Karpas-422 (cell line): ENCODE measurements at places on chromosomes 2 and 18.

DNA sequence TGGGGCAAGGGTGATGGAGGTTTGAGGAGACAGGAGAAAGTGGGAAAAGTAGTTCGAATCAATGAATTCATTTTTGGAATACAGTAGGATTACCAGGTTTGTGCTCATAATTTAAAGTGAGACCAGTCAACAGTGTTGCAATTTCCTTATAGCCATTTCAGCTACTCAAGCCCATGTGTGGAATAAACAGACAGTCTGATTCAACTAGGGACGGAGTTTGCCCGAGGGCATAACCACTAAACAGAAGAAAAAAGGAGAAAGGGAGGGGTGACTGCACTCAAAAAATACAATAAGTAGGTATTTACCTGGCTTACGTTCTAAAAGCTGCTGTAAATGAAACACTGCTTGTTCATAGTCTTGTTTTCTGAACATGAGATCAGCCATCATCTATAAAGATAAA is 55.2 kb downstream of the TTC21B start:
- no peak for DNase-seq

GRCh38 chr2:205734436-205735037 is 52.2 kb downstream of the NRP2 start:
- no peak for DNase-seq

GRCh38 chr2:9234680-9235146 is 28.1 kb downstream of the ASAP2 start:
- no peak for DNase-seq

- no peak for DNase-seq
These were observed 949 bp downstream of the CDC42EP3 start for GRCh38 chr2:37670378-37671008.

- DNase-seq: no peak
These were observed 108.3 kb downstream of the SPTBN1 start for GRCh38 chr2:54564439-54564838.

DNA sequence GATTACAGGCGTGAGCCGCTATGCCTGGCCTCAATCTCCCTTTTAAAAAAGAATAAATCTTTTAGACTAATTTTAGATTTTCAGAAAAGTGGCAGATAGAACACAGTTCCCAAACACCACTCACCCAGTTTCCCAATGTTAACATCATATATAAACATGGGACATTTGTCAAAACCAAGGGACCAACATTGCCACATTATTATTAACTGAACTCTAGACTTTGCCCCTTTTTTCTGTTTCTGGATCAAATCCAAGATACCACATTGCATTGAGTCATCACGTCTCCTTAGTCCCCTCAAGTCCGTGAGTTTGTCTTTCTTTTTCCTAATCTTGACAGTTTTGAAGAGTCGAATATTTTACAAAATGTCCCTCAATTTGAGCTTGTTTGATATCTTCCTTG is 2.4 kb downstream of the C2orf42 start:
- no peak for DNase-seq

GRCh38 chr2:189685540-189686229 is 11.2 kb downstream of the ANKAR start:
- no peak for DNase-seq

DNA sequence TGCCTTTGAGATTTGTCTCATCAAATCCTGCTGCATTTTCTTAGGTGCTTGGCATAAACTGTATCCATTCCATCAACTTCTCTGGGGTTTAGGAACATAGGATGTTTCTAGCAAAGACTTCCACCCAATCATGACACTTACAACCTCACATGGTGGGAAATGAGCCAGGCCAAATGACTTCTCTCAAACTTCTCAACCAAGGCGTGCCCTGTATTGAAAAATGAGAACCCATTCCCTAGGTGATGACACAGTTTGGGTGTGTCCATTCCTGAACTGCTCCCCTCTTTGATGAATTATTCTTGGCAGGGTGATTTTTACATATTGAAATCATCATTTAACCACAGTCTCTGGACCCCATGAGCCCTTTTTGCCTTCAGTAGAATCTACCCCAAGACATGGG is 161.1 kb downstream of the EN1 start:
- no peak for DNase-seq

DNA sequence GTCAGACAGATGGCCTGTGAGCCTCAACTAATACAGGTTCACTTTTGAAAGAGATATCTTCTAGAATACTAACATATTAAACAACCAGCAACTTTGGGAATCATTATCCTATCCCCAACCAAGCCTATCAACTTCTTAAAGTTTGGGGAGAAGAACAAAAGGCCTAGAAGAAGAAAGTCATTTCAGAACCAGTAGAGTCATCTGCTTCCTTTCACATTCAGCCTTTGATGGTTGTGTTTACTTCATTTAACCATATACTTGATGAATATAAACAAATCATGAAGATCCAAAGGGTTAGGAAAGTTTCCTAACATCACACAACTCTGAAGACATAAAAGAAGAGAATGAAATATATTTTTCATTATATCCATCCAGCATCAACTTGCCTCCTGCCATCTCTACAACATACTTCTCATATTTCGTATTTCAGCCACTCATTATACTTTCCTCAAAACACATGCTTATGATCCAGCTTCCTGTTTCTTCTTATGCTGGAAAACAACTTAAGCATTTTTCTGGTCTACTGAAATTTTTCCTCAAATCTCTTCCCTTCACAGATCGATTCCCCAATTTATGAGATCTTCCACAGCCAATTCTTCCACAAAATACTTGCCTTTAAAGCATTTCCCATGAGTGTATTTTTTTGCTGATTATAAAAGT is 114.3 kb downstream of the CACNB4 start:
- no peak for DNase-seq

- DNase-seq: no peak
These were observed 891.4 kb downstream of the CCDC85A start for GRCh38 chr2:57075226-57075625.

GRCh38 chr2:180583441-180584140 is 396.8 kb upstream of the UBE2E3 start:
- DNase-seq: peak; percentile 28

GRCh38 chr2:43648994-43649701 is 12.1 kb downstream of the PLEKHH2 start:
- DNase-seq: no peak

DNA sequence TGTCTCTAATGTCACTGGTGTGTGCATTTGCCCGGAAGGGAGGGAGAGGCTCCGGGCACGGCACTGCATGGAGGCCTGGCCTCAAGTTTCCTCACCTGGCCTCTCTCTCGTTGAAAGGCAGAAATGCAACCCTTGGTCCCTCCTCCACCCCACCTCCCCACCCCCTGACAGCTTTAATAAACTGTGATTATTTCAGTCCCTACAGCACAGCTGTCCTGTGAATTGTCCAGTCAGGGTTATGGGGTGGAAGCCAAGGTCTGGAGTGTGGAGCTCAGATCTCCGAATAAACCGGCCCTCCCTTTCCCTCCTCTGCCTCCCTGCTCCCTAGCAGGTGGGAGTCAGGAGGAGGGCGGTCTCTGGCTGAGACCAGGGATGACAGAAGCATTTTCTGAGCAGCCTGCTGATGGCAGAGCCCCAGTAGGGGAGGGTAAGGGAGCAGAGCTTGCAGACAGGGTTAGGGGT is 199.2 kb upstream of the SMAD2 start:
- no peak for DNase-seq

- no peak for DNase-seq
These were observed 31.3 kb upstream of the MLPH start for GRCh38 chr2:237455764-237456163.

DNA sequence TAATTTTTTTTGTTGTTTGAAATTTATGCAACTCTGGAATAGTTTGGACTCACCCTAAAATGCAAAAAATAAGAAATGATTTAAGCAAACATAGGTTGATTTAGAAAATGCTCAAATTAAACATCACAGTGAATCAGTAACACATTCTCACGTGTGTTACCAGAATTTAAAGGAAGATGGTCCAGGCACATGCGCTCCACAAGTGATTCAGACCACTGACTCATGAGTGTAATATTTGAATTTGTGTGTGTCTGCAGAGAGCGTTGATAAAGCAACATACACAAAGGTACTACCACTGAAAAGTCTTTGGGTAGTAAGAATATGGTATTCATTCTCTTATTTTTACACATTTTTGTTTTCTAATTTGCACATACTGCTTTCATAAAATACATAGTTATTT is 7.9 kb downstream of the SS18 start:
- DNase-seq: no peak

DNA sequence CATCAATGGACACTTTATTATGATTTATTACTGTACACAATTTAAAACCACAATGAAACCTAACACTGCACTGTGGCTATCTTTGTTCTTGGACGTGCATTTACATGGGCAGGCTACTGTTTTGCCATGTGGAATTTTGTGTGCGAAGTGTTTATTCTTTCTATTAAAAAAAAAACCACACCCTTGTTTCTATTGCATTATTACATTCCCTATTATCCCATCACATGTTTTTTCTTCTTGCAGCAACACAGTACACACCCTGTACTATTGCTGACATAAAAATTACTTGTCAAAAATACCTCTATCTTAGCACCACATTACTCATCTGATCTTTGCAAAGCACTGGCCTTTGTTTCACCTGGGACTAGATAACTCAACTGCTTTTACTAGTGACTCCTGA is 1.5 kb downstream of the RNF152 start:
- DNase-seq: no peak

DNA sequence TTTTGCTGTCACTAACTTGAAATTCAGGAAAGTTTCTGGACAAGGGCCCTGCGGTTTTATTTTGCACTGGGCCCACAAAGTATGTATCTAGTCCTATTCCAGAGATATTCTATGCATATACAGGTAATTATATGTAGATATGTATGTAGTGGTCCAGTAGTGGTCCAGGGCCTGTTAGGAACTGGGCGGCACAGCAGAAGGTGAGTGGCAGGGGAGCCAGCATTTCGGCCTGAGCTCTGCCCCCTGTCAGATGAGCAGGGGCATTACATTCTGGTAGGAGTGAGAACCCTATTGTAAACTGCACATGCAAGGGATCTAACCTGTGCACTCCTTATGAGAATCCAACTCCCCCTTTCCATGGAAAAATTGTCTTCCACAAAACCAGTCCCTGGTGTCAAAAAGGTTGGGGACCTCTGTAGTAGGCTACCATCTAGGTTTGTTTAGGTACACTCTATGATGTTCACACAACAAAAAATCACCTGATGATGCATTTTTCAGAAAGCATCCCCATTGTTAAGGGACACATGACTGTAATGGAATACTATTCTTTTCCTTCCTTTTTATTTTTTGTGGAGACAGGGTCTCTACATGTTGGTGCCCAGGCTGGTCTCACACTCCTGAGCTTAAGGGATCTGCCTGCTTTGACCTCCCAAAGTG is 2.8 kb upstream of the PPP4R3B start:
- peak; percentile 79 for DNase-seq

- no peak for DNase-seq
These were observed 365.2 kb downstream of the ZNF521 start for GRCh38 chr18:24986666-24987302.

GRCh38 chr2:183059561-183059960 is 19.0 kb upstream of the DUSP19 start:
- no peak for DNase-seq

DNA sequence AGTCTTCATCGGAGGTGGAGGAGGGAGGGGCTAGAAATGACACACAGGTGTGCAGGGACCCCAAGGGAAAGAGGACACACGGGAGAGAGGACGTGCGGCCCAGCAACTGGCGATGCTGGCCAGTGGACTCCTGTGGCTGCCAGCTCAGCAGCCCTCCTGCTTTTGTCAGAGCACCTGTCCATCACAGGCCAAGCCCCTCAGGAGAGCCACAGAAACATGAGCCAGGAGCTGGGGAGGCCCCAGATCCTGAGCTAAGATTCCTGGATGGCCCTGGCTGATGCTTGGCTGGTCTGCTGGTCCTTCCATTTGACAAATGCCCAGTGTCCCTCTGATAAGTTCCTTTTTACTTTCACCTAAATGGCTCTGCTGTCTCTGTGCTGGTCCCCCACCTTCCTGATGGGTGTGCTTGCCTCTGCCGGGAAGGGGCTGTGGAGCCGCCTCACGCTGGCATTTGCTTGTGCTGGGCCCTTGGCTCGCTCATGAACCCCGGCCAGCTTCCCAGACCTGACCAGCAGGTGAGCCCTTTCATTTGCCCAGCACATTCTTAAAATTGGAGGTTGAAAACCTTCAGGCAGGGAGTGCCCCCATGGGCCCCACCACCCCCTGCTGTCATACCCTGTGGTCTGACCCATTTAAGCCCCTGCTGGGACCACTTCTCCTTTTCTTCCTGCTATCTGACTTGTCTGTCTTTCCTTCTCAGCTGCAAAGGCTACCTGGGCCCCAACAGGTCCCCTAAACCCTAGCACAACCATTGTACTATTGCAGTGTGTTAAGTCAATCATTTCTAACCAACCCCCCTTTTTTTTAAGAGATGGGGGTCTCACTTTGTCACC is 37.3 kb downstream of the CYP27C1 start:
- DNase-seq: no peak

DNA sequence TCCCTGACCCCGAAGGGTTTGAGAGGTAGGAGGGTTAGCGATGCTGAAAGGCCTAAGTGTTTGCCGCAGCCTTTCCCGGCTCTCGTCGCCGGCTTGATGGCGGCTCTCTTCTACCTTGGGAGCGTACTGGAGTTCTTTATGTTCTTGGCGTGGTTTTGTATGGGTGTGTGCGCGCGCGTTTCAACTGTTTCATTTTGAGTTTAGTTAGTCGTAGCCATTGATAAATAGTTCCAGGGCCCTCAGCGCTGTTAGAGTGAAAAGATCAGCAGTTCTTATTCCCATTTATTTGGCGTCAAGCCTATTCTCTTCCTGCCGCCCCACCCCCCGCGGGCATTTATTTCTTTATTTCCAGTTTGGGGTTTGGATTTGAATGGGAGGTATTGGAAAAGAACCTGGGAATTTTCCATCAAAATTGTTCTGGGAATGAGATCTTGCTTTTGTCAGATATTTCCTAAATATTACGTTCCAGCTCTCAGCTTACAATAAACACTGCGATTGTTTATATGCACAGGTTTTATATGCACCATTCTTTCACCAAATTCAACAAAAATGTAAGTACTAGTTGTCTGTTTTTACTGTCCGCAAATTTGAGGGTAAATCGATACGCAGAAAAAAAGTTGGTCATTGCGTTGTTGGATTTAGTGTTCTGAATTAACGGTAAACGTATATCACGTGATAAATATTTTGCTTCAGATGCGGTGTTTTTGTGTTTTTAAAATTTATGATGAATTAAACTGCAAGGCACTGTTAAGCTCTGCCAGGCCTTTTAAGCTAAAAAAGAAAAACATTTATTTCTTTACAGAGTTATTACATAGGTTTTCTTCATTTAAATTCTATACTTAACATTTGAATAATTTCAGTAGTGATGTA is 954 bp downstream of the CCNT2 start:
- peak; percentile 72 for DNase-seq

GRCh38 chr2:238427435-238428162 is 872 bp downstream of the ASB1 start:
- DNase-seq: no peak
